Stimulated activated CD8-positive, alpha-beta memory T cell treated with anti-CD3 and anti-CD28 coated beads, Interleukin-15, amount 100 ng/mL, for 24 hours (primary cell): ENCODE measurements at places on chromosomes 6 and 20.

GRCh38 chr20:53681352-53682212 lies 87.9 kb upstream of the ZNF217 start:
- no peak for DNase-seq

GRCh38 chr6:132391391-132392269 lies 9.6 kb downstream of the MOXD1 start:
- no peak for DNase-seq

GRCh38 chr6:63546236-63546635 lies 26.0 kb upstream of the LOC128125822 start:
- no peak for DNase-seq

GRCh38 chr6:131357501-131357900 lies 215.5 kb upstream of the ARG1 start:
- DNase-seq: no peak

GRCh38 chr6:53023323-53023722 lies 28.2 kb upstream of the GSTA4 start:
- no peak for DNase-seq

- DNase-seq: no peak
Measured at GRCh38 chr6:84422380-84422968, 195.0 kb upstream of the CEP162 start.
